NK-92 treated with Interleukin-12 subunit alpha and Interleukin-12 subunit beta, amount 100 ng/mL, for 24 hours (cell line): ENCODE measurements at places on chromosomes 3 and 15.

DNA sequence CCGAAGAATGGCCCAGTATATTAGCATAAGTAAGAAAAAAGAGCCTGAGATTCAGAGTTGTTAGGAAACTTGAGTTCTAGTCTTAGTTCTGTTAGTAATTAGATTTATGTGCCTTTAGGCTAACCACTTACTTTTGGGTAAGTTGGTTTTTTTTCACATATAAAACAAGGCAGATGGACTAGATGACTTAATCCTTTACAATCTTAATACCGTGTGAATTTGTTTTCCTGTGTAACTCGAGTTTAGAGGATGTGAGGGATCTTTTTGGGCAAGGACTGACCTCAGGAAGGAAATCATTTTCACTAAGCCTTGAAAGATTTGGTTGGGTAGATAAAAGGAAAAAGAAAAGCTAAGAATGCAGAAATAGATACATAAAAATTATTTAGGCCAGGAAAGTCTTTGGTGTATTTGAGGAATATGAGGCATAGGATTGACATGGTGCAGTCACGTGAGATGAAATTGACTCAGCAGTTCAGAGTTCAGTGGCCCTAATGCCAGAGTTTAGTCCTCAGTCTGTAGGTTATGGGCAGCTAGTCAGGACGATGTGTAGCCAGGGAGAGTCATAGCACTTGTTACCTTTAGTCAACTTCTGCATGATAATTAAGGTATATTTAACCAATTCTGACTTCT lies 34.6 kb downstream of the PAK2 start:
- no peak for DNase-seq

- DNase-seq: no peak
These were observed 99.6 kb downstream of the SLC25A26 start for GRCh38 chr3:66320390-66320789.

GRCh38 chr15:60362321-60363086 lies 35.3 kb downstream of the ANXA2 start:
- DNase-seq: no peak

- DNase-seq: no peak
These were observed 84.3 kb downstream of the ADAMTS7 start for GRCh38 chr15:78726870-78727551.

GRCh38 chr3:132874701-132875100 lies 152.5 kb upstream of the NPHP3 start:
- no peak for DNase-seq

GRCh38 chr15:63206079-63206478 lies 16.7 kb downstream of the RAB8B start:
- DNase-seq: no peak

DNA sequence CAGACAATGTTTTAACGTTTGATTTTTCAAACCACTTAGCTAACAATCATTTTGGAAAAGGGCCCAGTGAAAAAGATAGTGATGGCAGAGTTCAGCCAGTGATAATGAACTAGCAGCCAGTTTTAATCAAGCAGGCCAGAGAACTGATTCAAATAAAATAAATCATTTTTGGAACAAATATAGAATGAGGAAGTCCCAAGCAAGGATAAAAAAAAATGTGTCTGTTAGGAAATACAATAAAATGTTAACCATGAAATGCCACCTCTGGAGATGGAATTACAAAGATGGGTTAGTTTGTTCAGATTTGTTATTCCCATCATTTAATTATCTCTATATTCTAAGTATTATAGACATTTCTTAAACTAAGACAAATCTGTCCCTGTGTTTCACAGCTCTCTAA lies 1.1 kb downstream of the HERC1 start:
- DNase-seq: no peak

DNA sequence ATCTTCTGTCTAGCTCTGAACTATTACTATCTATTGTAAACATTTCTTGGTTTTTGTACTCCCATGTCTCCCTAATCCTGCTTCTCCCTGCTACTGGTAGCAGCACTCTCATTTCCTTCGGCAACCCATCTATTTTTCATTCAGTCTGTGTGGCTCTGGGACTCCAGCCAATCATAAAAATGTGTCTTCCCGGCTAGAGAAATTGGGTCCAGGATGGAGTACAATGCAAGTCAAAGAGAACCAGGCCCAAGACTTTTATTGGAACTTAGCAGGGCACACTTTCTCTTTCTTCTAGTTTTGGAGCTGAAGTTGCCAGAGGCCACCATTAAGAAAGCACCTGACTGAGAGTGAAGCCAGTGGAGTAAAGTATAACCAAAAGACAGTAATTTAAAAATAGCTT lies 22.8 kb upstream of the ARHGEF26 start:
- DNase-seq: no peak
